Left renal pelvis (tissue), 4 donors: ENCODE measurements at places on chromosomes 7 and 10. TPM values are rescaled to one million over a fixed set of nuclear protein-coding genes. Genes with fewer than 3 reads are reported as not detected.

Gene SEMA3E
- polyA plus RNA-seq: 3.3 TPM

Gene ITIH2
- 0.30 TPM for polyA plus RNA-seq

DNA sequence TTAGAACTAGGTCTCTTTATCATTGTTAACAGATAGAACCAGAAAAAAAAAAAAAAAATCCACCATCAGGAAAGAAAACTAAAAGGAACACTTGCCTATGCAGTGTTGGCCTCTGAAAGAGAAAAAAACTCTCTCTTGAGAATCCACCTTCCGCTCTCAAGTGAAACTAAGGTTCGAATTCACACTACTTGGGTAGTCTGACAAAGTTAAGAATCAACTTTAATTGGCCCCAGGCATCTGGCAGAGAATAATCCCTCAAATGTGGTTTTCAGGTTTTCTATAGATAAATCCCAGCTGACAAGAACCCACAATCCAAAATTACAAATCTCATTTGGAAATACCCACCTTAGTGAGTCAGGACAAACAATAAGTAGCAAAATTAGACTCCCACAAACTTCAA is 199.7 kb upstream of the LRRN3 start:
- no peak for DNase-seq

DNA sequence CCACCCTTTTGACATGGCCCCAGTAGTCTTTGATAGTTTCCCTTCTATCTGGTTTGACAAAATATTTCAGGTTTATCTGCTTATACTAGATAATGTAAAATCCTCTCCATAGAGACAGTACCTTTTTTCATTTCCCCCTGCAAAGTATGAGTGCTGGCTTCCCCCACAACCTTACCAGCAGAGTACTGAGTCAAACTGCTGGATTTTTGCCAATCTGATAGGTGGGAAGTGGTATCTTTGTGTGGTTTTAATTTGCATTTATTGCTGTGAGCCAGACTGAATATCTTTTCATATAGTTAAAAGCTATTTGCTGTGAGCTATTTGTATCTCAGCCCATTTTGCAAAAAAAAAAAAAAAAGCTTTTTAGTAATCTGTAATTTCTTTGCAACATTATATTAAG is 32.1 kb upstream of the HECTD2 start:
- DNase-seq: no peak

GRCh38 chr7:79332091-79332490 is 121.4 kb downstream of the MAGI2 start:
- no peak for DNase-seq

Gene STX1A
- 8.0 TPM for polyA plus RNA-seq

DNA sequence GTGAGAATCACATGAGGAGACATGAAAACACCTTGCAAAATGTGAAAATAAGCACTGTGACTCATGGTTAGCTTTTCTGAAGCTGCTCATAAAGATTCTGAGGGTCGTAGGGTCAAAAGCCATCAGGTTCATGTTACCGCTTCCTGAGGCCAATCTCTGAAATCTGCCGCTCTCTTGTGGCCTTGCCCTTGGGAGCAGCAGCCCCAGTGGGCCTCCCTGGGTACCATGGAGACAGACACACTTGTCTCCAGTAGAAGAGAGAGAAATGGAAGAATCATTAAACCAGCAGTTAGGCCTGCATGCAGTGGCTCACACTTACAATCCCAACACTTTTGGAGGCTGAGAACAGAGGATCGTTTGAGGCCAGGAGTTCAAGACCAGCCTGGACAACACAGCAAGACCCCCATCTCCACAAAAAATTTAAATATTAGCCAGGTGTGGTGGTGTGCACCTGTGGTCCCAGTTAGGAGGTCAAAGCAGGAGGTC is 42.8 kb downstream of the NIPSNAP2 start:
- DNase-seq: no peak

Gene EN2
- polyA plus RNA-seq: 0.18 TPM

GRCh38 chr10:127343821-127344220 is 147.4 kb upstream of the INSYN2A start:
- DNase-seq: no peak

- DNase-seq: no peak
These were observed 18.0 kb downstream of the TMEM106B start for GRCh38 chr7:12229046-12229445.

DNA sequence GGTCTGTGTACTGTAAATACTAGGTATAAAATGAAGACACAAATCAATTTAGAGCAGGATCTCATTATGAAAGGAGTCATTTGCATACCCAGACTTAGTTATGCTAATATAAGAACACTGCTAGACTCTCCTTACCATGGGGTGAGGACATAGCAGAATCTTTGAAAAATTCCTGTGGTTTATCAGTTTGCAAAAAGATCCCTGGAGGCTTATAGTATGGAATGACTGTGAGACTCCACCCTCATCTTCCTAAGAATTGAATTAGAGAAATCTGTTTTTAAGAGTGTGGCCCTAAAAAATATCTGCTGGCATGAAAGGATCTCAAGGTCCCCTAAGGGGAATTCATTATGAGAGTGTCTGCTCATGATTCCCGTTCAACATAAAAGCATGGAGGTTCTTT is 63.2 kb downstream of the WNT2 start:
- no peak for DNase-seq

Gene MYO1G
- polyA plus RNA-seq: 0.84 TPM

GRCh38 chr10:72315611-72316385 is 38.9 kb downstream of the DNAJB12 start:
- DNase-seq: no peak

DNA sequence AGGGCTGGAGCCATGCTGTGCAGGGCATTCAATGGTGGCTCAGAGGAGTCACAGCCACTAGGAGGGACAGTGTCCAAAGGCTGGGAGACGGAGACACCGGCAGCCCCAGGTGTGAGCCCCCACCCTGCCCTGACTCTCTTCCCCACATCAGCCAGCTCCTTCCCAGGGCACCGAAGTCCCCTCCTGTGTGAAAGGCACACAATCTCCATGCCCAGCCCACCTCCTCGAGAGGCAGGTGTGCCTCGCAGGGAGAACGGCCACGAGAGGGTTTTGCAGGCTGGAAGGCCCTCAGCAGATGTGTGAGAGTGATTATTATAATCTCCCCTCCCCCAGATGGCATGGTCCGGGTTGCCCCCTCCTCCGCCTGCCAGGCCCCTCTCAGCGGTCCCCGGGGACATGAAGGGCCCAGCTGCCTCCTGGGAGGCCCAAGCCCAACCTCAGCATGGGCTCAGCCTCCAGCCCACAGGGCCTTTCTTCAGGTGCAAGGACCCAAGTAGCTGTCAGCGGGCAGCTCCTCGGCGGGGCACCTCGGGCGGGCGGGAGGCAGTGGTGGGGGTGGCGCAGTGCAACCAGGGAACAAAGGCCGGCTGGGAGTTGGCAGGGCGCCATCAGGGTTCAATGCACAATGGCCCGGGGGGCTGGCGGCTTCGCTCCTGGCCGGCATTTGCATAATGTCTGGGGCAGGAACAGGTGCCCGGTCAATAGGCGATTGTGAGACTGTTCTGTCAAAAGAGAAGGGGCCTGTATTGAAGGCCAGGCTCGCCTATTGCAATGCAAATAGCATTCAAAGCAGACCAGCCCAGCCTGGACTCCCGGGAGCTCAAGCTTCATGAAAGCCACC is 155.3 kb upstream of the ZMIZ1 start:
- no peak for DNase-seq

DNA sequence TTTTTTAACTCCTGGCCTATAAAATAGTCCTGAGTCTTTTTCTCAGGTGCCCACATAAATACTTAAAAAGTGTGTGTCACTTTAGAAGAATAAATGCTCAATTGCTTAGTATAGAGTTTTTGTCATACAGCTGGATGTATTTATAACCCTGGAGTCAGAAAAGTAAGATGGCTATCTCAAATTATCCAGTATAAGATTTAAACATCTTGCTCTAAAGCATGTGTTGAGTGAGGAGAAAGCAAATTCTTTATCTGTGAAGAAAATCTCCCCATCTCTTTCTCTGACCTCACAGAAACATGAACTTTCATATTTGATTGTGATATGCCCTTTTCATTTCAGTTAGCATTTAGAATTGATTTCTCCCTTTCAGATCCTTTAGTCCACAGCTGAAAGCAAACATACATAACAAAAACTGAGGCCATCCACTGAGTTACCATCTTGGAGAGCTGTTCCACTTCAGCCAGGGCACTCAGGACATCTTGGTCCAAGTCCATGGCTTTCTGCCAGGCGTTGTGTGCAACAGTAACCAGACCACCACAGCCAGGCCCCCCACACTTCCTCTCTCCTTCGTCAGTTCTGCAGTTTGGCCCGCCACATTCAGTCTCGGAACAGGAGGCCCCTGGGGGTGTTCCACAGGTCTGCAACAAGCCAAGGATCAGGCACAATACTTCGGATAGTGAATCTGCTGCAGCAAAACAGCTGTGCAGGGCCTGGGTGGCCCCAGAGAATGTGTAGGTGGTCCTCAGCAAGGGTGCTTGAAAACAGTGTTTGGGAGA is 40.9 kb downstream of the DLD start:
- DNase-seq: no peak

DNA sequence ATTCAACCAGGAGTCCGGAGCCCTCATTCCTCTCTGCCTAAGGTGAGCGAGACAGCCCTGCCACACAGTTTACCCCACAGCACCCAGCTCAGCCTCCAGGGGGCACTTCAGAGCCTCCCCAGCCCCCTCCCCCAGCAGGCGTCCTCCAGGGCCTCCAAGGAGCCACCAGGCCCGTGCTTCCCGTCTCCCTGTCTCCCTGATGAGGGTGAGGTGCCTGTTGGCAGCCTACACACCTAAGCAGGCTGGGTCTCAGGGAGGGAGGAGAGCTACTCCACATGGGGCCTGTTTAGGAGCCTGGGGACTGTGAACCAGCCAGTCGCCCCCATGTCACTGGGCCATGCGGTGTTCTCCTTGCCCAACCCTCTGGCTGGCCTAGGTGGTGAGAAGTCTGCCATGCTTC is 28.9 kb upstream of the TRIM8 start:
- DNase-seq: no peak

DNA sequence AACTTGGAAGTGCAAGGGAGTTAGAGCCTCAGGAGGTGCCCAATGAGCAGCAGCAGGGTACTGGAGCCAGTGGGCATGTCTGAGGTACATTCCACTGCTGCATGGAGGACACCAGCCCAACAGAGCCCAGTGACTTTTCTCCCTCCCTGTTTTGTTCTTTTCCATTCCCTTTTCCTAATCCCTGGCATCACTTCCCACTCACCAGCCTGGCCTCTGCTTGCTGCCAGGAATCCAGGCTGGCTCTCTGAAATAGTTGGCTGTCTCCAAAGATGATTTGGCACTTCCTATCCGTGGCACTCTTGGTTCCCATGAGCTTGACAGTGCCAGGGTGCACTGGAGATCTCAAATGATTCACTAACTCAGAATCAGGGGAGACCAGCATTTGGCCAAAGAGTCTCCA is 97.7 kb upstream of the ZPBP start:
- no peak for DNase-seq

GRCh38 chr7:150903606-150904005 is 51.3 kb downstream of the AOC1 start:
- no peak for DNase-seq

Gene ADARB2
- polyA plus RNA-seq: 1.5 TPM
